ENCODE measurements at places on chromosomes 5 and 9.

- no peak for ATAC-seq
Observed at GRCh38 chr5:3601911-3602782, 6.5 kb downstream of the IRX1 start.

DNA sequence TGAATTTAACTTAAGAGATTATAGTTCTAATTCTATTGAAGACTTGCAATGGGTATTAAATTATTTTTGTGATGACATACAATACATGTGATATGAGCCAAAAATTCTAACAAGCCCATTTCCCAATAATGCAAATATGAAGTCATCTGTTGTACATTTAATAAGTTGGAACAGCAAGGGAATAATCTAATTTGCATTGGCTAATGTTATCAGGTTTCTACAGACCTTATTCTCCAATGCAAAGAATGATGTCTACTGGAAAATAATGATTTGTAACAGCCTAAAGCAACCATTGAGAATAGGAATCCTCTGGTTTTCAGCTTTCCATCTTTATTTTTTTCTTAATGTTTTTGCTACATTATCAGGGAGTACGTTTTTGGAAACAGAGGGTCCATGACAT, 89.1 kb upstream of the MINAR2 start:
- ATAC-seq: no peak

DNA sequence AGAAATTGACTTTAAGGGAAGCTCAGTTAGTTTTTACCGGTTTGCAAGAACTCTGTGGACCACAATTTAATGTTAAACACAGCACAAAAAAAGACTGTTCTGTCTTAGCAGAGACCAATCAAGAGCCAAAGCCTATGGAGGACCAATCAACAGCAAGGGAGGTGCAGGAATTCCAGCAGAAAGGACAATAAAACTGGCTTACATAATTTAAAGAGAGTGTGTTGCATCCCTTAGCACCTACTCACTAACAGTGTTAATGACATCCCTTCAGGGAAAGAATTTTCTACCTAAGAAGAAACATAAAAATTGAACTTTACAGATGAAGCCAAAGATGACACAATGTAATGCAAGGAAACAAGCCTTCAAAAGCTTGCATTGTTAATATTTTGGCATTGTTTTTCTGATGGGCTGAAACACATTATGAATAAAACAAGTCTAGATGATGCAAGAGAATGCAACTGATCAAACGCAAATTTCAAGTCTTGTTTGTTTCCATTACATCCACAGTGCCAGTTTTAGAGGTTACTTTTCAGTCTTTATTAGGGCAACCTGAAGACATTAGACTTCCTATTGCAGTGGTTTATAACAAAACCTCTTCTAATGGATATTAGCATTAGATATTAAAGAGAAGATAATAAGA, 111.3 kb upstream of the FST start:
- ATAC-seq: peak; percentile 21

GRCh38 chr5:172452398-172453205, 1.7 kb downstream of the SH3PXD2B start:
- ATAC-seq: peak; percentile 29

GRCh38 chr9:114603248-114603647, 7.8 kb upstream of the TMEM268 start:
- ATAC-seq: no peak

DNA sequence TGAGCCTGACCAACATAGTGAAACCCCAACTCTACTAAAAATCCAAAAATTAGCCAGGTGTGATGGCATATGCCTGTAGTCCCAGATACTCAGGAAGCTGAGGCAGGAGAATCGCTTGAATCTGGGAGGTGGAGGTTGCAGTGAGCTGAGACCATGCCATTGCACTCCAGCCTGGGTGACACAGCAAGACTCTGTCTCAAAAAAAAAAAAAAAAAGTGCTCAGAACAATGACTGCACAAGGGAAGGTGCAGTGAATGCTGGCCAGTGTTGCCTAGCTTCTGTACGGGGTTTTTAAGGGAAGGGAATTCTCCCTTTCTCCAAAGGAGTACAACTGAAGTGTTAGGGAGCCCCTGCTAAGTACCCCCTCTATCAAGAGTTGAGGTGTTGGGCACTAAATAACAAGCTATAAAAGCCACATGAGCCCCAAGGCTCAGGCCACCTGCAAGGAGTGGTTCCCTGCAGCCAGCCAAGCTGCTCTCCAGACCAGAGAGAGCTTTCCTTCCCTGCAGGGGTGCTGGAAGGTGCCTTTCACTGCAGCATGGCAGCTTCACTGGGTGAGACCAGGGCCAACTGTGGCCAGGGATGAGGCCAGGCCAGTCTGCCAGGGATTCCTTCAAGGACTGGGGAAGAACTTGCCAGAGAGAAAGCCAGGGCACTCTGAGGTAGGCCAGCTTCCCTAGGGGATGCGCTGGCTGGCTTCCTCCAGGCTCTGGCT, 14.8 kb downstream of the GADD45G start:
- peak; percentile 58 for ATAC-seq

DNA sequence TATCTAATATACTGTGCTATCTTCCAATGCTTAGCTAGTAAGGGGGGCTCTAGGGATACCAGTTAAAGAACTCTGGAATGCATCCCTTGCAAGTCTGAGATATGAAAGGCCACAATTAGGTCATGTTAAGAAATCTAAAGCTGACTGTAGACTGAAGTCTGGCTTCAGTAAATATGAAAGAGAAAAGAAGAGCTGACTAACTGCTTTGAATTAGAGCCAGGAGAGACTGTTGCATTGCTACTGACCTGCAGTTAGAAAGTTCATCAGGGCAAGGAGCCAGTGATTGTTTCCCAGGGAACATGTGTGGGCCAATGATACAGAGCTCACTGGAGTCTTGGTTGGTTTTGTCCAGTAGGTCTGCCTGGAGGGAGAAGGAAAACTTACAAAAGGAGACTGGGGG, 472.1 kb upstream of the TNC start:
- peak; percentile 70 for ATAC-seq

DNA sequence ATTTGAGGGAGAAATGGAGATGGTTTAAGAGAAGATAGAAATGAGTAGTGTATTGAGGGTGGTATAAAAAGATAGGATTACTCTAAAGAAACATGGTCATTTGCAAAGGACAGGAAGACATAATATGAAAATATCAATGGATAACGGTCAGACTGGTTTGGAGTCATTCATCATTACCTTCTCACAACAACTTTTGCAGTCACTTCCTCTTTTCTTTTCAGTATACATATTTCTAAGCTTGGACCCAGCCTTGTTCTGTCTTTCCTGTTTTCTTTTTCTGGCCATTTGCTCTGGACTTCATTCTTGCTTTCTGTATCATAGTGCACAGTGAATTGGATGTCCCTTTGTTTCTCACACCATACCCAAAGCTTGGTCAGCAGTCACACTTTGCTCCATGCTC, 966.5 kb upstream of the TYRP1 start:
- no peak for ATAC-seq

DNA sequence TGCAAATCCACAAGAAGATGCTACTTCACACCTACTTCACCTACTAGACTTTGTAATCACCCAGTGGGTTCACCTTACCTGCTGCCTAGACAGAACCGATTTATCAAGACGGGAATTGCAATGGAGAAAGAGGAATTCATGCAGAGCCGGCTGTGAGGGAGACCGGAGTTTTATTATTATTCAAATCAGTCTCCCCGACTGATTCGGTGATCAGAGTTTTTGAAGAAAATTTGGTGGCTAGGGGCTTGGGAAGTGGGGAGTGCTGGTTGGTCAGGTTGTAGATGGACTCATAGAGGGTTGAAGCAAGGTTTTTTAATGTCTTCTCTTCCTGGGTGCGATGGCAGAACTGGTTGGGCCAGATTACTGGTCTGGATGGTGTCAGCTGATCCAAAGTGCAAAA, 23.4 kb downstream of the SFXN1 start:
- no peak for ATAC-seq

Measured in motor neuron (in vitro differentiated cells).